Central memory CD4-positive, alpha-beta T cell (primary cell): ENCODE measurements at places on chromosomes 3 and 15.
A peak's percentile ranks its signal among the peaks of the same experiment; 100 is the strongest.

DNA sequence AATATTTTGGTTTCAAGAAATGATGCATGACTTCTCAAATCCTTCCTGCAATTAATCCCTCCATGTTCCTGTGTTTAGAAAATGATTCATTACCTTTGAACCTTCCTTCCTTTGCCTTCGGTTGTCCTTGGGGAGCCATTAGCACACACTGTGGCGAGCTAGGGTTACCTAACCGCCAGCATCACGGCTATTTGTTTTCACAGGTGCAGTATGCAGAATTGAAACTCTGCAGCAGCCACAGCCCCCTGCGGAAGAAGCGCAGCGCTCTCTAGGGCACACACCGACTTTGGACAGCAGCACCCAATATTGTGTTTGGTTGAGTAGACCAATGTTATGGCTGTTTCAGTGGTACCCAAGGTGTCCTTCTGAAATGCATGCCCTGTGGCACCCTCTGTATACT lies 247.4 kb downstream of the MCTP2 start:
- no peak for DNase-seq

DNA sequence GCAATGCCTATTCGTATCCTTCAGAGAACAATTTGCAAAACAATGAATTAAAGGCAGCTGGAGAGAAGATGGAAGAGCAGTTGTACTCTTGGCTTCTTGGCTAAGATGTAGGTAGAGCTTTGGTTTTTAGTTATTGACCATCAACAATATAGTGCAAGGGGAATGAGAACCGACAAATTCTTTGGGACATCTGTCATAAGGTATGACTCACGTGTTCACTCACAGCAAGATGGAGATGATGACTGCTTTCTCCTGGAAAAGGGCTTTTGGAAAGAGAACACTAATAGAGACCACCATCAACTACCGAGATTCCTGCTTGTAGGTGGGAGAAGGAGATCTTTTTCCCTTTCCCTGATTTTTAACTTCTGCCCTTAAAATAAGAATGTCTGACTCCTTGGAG lies 234.9 kb downstream of the NTRK3 start:
- no peak for DNase-seq

DNA sequence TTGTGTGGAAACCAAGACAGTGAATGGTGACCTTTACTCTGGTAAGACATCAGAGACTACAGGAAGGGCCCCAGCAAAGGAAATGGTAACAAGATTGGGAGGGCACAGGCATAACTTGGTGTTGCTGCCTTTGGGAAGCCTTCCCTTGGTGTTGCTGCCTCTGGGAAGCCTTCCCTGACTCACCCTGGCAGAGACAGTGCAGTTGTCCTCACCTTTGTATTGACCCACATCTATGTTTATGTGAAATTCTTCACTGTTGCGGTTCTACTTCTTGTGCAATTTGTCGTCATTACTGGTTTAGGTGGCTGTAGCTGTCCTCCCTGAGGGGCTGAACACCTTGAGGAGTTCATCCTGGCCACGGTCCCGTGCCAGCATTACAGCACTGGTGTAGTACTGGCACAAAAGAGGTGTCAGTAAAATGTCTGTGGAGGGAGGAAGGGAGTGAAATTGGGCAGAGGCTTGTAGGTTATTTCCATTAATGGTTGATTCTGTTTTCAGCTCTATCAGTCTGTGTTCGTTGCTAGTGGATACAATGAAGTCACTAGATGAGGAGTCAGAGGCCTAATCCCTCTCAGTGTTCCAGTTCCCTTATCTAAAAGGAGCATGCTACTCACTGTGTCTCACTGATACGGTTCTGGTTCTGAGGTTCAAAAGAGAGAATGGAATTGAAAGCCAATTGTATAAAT lies 21.6 kb downstream of the IFT122 start:
- DNase-seq = no peak

DNA sequence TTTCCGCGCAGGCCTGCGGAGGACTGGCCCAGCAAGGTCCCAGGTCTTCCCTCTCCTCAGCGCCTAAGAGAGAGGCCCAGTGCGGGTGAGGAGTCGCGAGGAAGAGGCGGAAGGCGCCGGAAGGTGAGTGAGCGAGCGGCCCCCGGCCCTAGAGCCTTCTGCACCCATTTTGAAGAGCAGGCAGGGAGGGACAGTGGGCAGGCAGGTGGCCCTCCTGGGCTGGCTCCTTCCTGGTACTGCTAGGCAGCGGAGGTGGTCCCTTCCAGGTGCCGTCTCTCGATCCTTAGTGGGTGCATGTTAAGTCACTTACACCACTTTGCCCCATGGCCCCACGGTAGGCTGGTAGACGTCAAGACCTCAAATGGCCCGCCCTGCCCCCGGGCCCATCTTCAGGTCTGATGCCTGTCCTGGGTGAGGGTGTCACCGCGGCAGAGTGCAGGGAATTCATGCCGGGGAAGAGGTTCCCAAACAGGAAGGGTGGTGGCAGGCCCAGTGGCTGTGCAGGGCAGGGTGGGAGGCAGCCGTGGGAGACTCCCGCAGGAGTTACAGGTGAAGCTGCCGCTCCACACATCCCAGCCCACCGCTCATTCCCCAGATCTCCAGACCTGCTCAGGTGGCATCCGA lies 14.4 kb downstream of the PAK6 start:
- DNase-seq = no peak

GRCh38 chr3:15439476-15439875 lies 12.1 kb downstream of the EAF1 start:
- DNase-seq = no peak

DNA sequence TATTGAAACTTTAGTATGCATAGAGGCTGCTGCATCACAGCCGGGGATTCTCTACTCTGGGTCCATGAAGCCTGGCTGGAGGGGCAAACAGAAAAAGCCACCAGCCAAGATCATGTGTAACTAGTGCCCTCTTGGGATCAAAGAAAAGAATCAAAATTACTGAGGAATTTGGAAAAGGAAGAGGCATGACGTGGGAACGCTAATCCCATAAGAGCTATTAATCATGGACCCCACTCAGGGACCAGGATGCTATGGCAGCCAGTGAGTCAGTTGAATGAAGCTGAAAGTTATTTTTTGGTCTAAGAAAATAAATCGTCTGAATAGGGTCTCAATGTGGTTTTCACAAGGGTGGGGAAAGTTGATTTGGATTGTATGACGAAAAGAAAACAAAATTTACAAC lies 1165.1 kb downstream of the ROBO2 start:
- no peak for DNase-seq

- DNase-seq = no peak
Observed at GRCh38 chr3:152511904-152512303, 243.2 kb downstream of the MBNL1 start.

GRCh38 chr3:41338276-41338675 lies 139.0 kb downstream of the CTNNB1 start:
- DNase-seq = no peak

DNA sequence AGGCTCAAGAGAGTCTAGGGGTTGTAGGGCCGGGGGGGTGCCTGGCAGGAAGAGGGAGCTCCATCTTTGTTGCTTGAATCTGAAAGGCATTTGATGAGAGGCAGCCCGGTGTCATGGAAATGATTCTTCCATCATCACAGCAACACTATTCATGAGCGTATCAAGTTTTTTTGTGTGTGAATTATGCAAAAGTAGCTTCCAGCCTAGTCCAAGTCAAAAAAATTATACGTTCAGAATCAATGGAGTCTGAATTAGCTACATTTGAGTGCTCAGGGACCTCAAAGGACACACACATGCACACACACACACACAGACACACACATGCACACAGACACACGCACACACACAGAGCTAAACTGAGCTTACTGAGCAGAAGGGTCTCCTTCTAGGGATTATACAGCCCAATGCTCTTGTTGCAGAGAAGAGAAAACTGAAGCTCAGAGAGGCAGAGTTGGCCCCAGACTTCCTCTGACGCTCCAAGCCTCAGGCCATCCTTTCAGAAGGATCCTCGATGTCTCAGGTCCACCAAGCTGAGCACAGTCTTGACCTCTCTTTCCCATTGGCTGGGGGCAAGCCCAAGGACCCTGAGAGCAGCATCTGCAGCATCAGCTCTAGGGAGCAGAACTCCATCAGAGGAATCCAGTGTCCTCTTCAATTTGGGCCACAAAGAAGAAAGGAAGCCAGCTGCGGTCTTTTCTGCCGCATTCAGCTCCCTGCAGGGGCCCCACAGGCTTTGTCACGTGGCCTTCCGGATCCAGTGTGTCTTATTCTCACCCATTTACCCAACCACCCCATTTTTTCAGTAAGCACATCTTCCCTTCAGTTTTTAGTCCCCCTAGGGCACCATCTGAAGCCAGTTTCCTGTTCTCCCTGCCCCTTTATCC lies 228.0 kb downstream of the UACA start:
- DNase-seq = peak; percentile 74

DNA sequence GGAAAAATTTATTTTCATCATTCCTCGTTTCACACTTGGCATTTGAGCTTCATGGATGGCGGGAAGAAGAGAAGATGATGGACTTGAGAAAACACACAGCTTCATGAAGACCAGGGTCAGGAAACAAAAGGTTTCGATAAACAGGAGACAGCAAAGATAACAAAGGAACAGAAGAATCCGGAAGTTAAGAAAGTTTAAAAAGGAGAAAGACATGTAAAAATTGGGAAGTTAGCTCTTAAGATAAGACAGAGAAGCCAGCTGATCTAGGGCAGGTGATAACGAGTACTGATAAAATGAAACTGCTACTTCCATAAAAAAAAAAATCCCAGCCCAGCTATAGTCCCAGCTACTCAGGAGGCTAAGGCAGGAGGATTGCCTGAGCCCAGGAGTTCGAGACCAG lies 23.9 kb downstream of the IL5RA start:
- DNase-seq = no peak

- no peak for DNase-seq
Observed at GRCh38 chr15:83998486-83998885, 237.1 kb upstream of the GOLGA6L4 start.

DNA sequence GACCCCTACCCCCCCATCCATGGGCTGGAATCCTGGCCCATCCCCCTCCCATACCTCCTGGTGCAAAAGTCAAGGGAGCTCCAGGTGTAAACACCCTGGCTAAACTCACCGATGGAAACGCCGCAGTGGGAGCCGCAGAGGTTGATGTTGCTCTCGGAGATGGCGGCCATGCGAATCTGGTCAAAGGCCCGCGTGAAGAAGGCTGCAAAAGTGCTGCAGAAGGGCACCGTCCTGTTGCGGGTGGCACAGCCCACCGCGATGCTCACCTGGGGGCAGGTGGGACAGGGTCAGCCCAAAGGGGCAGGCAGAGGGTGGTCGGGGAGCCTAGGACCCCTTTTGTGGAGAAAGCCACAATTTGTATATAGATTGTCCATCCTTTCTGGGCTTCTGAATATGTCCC lies 26.7 kb downstream of the TKT start:
- no peak for DNase-seq

DNA sequence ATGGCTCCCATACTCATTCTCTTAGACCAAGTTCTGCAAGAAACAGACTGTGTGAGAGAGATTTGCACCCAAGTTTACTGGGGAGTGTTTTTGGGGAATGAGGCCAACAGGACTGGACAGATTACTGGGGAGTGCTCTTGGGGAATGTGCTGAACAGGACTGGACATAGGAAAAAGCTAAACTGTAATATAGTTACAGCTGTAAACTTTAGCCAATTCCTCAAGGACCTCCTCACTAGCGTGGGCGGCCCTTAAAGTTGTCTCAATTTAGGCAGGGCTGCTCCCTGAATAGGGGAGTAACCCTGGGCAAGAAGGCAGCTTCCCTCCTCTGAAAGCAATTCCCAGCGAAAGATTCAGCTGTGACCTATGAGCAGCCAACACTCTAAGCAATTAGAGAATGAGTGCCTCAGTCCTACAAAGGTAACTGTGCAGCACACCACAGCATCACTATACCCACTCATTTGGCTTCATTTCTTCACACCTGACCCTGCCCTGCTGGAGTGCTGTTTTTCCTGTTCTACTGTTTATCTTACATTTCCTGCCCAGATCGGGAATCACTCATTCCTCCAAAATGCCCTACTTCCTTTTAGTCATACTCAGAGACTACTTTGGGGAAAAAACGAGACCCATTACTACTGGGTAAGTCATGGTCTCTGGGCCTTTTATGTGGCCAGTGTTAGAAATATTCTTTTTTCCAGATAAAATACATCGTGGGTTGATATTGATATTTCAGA lies 41.3 kb upstream of the TRIM42 start:
- DNase-seq = no peak

GRCh38 chr3:26588931-26589330 lies 33.6 kb upstream of the LRRC3B start:
- DNase-seq = no peak

DNA sequence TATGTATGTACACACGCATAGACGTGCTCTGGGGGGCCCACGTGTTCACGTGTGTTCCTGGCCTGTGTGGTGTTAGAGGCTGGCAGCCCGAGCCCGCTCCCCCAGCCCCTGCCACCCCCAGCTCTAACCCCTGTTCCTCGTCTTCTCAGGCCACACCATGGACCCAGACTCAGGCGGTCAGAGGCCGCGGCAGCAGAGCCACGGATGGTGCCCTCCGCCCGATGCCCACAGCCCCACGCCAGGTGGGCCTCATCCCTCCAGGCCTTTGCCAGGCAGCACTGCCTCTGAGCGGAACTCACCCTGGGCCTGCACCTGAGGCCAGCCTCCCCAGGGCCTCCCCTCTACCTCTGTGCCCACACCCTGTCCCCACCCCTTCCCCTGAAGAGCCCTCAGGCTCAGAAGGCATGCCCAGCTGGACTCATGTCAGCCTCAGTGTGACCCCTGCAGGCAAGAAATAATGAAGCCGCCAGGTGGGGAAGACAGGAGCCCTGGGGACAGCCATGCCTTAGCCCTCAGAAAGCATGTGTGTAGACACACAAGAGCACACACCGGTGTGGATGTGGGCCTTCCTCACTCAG lies 16.4 kb upstream of the GNAT1 start:
- no peak for DNase-seq

DNA sequence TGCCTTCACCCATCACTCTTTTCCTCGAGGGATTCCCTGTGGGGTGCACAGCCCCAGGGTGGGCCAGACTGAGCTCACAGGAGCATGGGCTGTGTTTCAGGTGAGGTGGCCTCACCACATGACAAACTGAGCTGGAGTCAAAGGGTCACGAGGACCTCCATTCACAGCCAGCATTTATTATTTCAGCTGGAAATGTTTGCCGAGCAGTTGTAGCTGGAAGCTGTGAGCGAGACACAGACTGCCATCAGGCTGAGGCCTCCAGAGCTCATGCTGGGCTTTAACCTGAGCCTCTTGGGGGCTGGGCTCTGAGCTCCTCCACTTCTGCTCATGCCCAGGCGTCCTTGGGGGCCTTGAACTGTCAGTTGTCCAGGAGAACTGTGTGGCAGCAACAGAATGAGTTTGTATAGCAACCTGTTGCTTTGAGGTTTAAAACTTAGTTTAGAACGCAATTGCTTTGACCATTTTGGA lies 57.5 kb downstream of the FLNB start:
- no peak for DNase-seq

- no peak for DNase-seq
Observed at GRCh38 chr3:73056845-73057150, 4.7 kb upstream of the EBLN2 start.

GRCh38 chr15:40309344-40309862 lies 1.7 kb upstream of the PLCB2 start:
- DNase-seq = no peak

DNA sequence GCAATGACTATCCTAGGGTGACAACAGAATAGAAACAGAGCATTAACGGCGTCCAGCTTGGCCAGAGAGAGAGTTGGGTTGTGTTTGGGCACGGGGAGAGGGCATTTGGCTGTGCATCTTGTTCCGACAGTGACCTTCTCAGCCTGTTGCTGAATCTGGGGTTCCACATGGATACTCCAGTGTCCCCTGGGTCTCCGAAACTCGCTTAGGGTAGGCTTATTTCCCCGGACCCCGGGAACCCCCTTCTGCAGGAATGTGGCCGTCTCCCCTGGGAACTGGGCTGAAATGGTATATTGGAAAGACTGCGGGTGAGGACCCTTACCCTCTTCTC lies 7.9 kb downstream of the SHOX2 start:
- DNase-seq = no peak
